ENCODE measurements at places on chromosomes 6 and 20.

DNA sequence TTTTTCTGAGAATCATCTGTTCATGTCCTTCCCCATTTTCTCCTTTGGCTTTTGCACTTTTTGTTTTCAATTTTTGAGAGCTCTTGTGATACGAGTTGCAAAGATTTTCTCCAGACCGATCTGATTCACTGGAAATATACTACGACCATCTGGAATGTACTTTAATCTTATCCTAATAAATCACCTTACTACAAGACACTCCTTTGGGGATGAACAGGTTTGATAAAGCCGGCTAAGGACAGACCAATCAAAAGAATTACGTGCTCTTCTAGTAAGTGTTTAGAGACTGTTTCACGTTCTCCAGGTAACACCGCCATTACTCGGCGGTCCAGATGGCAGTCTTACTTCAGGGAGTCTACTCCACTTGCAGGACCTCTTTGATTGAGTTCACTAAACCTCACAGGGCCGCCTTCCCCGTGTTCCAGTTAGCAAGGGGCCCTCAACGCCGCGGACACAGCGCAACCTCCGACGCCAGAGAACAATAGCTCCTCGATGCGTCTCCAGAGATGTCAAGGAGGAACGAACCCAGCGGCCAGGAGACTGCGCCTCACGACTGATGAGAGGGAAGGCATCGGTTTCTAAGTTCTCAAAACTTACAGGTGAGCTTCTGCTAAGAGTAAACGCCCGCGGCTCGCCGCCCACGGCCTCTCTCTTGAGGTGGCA, 920 bp upstream of the WTAP start:
- peak; percentile 92 for DNase-seq

DNA sequence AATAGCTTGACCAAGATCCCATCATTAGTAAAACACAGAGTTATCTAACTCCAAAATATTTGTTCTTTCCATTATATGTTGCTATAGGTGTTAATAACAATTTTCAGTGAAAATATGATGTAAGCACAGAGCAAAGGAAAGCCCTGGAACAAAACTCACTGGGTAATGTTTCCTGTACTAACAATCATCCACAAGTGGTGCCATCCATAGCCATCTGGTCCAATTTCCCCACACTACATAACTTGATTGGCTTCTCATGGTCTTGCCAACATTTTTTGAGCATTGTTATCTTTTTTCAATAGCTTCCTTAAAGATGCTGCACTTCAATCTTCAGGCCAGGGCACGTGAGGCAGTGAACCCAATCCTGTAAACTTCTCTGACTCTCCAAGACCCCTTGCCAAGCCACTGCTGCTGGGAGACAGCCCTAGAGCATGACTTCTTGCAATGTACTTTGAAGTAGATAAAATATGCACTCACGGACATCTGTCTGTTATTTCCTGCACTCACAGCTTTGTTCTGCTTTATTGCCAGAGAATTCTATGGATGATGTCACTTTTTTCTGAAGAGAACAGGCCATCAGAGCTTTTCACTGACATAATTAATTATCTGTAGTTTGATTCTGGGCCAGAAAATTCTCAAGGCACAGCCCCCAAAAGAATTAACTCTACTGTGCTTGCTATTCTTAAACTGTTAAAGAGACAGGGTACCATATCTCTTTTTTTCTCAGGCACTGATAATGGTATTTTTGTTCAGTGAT, 97.5 kb upstream of the TMEM30A start:
- DNase-seq = no peak

- DNase-seq = peak; percentile 33
These were observed 69.2 kb upstream of the TBC1D7 start for GRCh38 chr6:13397359-13398068.

- DNase-seq = no peak
These were observed 211.6 kb upstream of the SNX9 start for GRCh38 chr6:157611406-157611805.

DNA sequence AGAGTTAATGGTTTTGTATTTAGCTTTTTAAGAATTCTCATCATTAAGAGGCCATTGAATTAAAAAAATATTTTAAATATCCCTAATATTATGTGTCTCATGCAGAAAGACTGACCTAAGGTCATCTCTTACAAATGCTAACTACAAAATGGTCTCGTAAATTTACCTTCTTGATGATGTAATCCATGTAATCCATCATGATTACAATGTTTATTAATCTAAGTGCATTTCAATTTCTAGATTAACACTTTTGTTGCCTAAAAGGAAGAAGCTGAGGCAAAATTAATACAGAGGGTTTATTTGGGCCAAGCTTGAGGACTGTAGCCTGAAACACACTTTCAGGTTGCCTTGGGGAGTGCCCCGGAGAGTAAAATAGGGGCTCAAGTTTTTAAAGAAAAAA, 18.4 kb downstream of the DUSP22 start:
- no peak for DNase-seq

DNA sequence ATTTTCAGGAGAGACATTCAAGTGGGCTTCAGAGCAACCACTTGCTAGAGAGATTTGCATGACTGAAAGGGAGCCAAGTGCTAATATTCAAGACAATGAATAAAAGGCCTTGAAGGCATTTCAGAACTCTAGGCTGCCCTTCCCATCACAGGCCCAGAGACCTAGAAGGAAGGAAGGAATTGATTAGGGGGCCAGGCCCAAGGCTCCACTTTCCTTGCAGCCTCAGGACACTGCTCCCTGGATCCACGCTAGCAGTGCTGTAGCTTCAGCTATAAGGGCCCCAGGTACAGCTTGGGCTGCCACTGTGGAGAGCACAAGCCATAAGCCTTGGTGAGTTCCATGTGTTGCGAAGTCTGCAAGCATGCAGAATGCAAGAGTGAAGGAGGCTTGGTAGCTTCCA, 731.9 kb upstream of the FLRT3 start:
- no peak for DNase-seq

DNA sequence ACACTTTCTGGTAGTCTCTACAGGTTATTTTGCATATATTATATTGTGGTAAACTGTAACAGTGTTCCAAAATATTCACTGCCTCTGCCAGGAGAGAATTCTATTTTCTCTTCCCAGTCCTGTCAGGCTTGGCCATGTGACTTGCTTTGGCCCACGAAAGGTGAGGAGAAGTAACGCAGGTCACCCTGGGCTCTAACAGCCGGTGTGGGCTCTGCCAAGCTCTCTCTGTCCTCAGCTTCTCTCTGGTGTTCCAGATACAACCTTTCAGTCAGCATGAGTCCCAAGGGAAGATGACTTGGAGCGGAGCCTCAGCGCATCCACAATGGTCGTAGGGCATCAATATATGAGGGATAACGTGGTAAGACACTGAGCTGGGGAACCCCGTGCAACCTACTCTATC, 113.0 kb upstream of the RREB1 start:
- no peak for DNase-seq

DNA sequence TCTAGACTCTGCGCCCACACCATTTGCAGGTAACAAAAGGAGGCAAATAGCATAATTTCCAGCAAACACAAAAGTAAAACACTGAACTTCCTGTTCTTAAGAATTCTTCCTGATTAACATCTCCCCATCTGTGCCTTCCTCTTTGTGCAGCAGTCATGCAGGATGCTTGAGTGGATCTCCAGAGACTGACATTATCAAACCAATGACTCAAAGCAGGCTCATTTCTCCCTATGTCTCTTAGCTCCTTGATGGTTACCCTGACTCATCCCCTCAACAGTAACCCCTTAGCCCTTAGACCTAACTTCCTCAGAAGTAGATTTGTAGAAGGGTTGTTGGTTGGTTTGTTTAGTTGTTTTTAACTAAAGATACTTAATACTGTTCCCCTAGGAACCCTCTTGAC, 137.0 kb upstream of the RIN2 start:
- no peak for DNase-seq

DNA sequence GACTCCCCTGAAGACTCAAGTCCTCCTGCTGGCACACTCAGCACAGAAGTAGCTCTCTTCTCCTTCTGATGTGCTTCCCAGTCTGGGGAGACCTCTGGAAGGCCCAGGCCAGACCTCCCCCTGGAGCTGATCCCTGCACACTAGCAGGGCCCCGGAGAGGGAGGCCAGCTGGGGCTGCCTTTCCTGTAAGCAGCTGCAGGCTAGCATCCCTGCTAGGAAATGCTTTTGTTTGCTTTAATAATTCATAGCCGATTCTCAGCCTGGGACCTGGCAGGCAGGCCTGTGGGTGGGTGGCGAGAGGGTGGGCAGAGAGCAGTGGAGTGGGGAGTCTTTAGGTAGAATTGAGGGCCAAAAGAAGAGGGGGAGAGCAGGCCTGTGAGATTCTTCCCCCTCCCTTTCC, 5.2 kb downstream of the EBF4 start:
- no peak for DNase-seq

- DNase-seq = no peak
These were observed 67.9 kb downstream of the TRMT11 start for GRCh38 chr6:126054258-126054702.

DNA sequence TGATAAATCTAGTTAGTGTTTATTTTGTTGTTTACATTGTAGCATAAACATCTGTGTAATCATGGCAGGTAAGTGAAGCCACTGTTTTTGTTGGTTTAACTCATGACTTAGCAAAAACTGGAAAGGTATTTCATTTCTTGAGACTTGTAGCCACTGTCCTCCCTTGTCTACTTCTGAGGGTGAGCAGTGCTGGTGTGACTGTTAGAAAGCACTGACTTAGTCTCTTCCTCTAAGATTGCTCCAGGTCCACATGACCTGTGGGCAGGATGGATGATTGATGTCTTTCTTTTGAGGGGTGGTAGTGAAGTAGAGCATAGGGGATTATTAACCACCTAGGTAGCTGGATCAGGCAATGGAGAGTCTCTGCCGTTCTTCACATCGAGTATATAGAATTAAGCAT, 203.8 kb downstream of the ARID1B start:
- peak; percentile 38 for DNase-seq

DNA sequence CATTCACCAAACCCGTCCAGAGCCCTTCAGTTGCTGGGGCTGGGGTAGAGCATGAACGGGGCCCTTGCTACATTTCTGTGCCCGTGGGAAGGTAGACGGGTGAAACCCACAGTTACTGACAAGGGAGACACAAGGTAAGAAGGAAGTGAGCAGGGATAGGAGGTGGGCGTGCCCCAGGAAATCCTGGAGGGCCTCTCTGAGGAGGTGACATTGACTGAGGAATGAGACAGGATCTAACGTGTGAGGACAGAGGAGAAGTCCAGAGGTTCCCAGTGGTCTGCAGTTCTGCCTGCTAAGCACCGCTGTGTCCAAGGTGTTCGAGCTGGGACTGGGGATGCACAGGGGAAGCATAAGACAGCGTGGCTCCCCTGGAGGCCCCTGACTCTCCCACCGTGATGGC, 378.8 kb downstream of the CDH4 start:
- DNase-seq = no peak

- DNase-seq = peak; percentile 59
These were observed 166.2 kb downstream of the TRIM27 start for GRCh38 chr6:28757429-28758045.

DNA sequence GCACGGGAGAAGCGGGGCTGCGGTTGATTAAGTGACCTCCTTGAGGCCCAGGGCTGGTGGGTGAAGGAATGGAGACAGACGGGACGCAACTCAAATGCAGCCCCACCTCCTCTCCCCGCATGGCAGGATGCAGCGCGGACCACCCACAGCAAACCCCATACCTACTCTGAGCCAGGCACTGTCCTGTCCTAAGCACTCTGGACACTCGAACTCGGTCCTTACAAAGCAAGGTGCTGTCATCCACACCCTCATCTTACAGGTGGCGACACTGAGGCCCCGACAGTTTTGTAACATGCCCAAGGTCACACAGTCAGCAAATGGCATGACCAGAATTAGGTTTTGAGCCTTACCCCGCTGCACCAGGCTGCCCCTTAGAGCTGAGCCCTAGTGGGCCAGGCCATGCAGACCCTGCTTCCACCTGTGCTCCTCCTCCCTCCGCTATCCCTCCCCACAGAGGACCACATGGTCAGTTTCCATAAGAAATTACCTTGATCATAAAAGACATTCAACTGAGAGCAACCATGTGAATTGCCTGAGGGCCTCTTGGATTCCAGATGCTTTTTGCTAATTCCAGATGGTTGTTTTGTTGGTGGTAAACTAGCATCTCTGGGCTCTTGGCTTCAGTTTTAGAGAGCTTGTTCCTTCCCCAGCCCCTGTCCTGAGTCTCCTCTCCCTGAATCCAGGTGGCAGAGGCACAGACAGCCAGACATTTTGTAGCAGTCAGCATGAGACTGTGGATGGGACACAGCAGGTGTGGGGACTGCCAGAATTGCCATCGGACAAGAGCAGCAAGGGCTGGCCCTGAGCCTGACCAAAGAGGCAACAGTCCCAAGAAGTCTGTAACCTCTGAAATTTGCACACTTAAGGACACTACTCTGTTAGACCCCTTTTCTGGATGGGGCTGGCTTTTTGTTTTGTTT, 171.9 kb upstream of the PMEPA1 start:
- no peak for DNase-seq

GRCh38 chr20:8744228-8744844, 324.6 kb upstream of the PLCB4 start:
- no peak for DNase-seq

- DNase-seq = no peak
These were observed 44.8 kb upstream of the ARHGAP18 start for GRCh38 chr6:129754750-129755149.

DNA sequence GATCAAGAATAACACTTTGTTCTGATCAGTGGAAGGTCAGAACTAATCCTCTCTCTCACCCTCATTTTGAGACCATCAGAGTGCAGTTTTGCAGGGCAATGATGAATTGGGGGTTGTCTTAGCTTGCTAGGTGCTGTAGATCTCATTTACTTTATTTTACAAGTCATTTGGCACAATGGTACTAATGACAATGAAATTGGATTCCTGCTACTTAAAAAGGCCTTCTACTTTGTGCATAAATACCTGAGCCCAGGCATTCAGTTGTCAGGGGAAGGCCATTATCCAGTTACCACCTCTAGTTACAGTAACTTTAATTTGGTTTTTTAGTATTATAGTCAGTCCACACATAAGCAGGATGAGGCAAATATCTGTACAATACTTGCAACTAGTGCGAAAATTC, 240.0 kb downstream of the HDGFL1 start:
- no peak for DNase-seq

DNA sequence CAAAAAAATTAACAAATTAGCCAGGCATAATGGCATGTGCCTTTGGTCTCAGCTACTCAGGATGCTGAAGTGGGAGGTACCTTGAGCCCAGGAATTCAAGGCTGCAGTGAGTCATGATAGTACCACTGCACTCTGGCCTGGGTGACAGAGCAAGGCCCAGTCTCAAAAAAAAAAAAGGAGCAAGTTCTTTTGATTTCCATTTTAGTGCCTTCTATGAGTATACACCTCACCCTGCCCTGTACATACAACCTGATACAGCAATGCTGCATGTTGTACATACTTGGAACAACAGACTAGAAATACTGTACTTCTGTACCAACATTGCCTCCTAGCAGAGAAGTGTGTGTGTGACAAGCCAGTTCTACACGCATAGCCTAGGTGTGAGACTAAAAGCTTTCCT, 97.3 kb upstream of the CARMIL1 start:
- no peak for DNase-seq

GRCh38 chr20:32858701-32859372, at the start of gene EFCAB8:
Gene EFCAB8, plus strand, starts transcription at chr20:32858923. Its CDS starts 4,870 bp downstream, at chr20:32863793.
- DNase-seq = no peak

GRCh38 chr6:17149571-17149970, 47.7 kb downstream of the STMND1 start:
- peak; percentile 98 for DNase-seq

Data from NCI-H524 (cell line).